ENCODE measurements at places on chromosomes 12 and 14. TPM values are rescaled to one million over a fixed set of nuclear protein-coding genes. Genes with fewer than 3 reads are reported as not detected.

GRCh38 chr14:106185837-106186233 is 659.5 kb downstream of the TMEM121 start:
- DNase-seq: no peak

DNA sequence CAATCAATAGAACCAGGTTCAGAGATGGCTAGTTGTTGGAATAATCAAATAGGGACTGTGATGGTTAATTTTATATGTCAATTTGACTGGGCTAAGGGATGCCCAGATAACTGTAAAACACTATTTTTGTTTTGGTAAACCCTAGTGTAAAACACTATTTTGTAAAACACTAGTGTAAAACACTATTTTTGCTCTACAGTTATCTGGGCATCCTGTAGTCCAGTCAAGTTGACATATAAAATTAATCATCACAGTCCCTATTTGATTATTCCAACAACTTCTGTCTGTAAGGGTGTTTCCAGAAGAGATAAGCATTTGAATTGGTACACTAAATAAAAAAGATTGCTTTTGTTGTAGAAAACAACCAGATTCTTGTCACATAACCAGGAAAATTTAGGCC is 15.6 kb upstream of the EML5 start:
- no peak for DNase-seq

DNA sequence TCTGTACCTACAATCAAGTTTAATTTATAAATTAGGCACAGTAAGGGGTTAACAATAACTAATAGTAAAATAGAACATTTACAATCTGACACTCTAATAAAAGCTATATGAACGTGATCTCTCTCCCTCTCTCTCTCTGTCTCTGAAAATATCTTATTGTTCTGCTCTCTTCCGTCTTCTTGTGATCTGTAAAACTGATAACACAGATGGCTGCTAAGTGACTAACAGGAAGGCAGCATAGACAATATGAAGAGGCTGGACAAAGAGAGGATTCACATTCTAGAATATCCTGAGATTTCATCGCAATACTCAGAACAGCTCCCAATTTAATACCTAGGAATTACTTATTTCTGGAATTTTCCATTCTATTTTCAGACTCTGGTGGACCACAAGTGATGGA is 827.2 kb downstream of the FLRT2 start:
- no peak for DNase-seq

GRCh38 chr12:62668782-62669181 is 202.2 kb downstream of the MON2 start:
- DNase-seq: no peak

DNA sequence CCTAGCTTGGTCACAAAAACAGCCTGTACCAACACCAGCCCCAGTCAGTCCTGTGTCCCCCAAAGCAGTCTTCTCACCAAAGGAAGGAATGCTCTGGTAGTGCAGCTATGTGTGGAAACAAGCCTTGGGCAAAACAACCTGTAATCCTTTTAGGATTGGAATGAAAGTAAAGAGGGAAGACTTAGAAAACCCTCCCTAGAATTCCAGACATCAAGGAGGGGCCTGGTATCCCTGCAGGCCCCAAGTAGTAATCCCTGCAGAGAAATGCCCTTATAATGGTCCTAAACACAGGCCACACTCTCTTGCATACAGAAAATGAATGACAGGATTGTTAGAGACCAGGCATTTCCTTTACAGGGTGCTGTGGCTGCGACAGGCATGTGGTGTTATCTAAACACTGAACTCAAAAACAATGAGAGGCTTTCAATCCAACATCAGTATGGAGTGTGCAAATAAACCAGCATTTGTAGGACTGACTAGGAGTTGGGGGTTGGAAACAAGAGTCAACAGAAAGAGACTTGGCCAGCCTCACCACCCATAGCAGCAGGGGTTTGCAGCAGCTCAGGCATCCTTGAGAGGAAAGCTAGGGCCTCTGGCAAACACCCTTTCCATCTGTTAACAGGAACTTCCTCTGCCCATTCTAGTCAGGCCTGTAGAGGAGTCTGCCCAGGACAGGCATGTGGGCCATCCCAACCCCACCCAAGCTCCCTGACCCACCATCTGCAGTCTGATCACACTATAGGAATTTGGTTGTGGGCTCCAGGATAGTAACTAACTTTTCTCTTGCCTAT is 59.1 kb downstream of the DCAF5 start:
- no peak for DNase-seq

DNA sequence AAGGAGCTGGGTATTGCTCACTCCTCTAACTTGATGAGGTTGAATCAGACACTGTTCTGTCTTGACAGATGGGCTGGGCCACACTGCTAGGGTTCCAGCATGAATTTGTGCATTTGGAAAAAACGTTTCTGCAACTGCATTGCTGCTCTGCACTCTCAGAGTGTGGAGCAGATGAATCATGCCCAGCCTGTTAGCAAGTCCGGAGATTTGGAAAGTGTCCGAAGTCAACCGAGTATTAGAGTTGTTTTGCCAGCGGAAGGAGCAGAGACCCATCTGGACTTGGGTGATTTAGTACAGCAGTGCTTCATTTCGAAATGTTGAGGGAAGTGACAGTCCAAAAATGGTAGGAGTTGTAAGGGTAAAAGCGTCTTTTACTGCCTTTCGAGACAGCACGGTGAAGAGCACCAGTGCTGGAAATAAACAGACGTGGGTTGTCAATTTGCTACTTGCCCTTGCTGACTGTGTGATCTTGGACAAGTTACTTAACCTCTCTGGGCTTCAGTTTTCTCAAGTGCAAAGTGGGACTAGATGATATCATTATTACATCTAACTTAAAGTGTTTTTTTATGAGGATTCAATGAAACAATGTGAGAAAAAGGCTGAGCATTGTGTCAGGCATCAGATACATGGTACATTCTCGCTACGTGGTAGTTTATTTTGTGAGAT is 139.5 kb downstream of the CHST11 start:
- peak; percentile 46 for DNase-seq

- DNase-seq: no peak
Observed at GRCh38 chr12:104280111-104280510, 23.4 kb upstream of the EID3 start.

- peak; percentile 50 for DNase-seq
Observed at GRCh38 chr12:10673659-10674384, at the start of gene STYK1. TSS of gene STYK1 (minus strand) at chr12:10674052. CDS start at chr12:10634618, 39,434 bp downstream.

GRCh38 chr12:124401704-124402221 is 106.9 kb downstream of the RFLNA start:
- no peak for DNase-seq

- DNase-seq: peak; percentile 91
Observed at GRCh38 chr14:105045710-105046326, 19.4 kb downstream of the GPR132 start.

DNA sequence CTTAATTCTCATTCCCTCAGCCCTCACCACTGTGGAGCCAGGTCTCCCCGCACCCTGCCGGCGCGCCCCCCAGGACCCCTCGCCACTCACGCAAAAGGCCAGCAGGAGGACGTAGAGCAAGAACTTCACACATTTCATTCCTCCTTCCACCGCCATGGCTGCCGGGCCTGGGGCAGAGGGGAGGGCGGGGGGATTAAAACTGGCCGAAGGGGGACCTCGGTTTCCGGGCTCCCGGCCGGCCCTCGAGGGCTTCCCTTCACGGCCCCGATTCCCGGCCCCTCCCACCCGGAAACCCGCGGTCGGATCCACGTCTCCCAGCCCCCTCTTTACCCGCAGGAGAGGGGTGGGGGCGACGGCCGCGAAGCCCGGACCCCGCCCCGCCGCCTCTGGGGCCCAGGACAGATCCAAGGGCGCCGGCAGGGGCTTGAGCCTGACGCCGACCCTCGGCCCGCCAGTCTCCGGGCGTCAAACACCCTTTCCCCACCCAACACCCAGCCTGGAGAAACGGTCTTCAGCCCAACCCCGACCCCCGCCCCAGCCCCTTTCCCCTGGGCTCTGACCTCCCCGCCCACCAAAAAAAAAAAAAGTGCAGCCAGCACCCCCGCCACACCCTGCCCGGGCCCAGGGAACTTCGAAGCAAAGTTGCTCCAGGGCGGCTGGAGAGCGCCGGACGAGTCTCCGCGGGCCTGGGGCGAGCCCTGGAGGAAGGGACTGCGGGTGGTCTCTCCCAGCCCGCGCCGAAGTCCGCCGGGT is 447 bp downstream of the CD63 start:
- DNase-seq: peak; percentile 85

DNA sequence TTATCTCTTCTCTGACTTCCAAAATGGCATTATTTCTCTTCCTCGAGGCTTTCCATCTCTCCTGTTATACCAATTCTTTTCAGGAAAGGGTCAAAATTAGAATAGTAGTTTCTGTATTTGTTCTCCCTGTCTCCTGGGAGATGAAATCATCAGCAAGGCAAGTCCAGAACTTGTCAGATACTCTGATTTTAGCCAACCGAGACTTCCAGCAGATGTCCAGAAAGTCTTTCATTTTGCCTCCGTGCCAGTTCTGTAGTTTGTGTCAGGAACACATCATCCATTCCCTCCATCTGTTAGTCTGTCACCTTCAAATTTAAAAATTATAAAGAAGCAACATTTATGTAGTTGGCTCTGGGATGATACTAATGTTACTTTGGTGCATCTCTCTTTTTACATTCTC is 275.7 kb downstream of the CCDC59 start:
- DNase-seq: no peak

GRCh38 chr12:26726956-26727355 is 106.0 kb downstream of the ITPR2 start:
- DNase-seq: no peak

GRCh38 chr12:28704477-28705169 is 444.5 kb upstream of the FAR2 start:
- no peak for DNase-seq

GRCh38 chr14:49966971-49967630 is 74.2 kb downstream of the ARF6 start:
- DNase-seq: no peak

DNA sequence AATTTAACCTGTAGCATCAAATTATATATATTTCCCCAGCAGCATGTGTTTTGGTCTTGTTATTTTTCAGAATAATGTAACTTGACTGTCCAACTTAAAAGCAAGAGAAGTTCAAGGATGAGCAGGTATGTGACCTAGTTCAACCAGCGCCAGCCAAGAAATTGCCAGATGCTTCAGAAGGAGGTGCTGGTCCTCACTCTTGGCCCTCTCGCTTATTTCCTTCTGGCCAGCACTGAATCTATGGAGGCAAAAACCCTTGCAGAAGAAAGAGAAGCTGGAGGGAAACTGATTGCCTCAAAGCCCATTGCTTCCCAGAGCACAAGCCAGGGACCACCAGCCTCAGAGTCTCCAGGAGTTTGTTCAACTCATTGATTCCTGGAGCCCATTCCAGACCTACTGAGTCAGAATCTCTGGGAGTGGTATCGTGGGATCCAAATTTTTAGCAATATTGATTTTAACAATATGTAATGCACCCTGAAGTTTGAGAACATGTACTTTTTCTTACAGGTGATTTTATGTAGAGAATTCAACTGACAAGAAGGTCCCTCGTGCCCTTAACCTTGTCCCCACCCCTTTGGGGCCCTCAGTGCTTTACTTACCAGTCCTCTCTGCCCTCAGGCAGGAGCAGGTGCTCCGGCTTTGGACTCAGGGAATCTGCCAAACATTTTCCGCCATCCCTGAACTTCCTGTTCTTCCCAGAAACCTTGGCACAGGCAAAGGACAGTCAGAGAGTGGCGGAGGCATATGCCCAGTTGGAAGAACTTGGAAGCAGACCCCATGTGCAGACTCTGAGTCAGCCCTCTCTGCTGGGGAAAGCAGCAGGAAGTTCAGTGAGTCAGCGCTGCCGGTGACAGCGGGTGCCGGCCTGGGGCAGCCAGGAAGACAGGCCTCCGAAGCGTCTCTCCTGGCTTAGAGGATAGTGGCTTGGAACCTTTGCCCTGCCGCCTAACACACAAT is 10.4 kb downstream of the BEST3 start:
- DNase-seq: peak; percentile 80

GRCh38 chr12:56431850-56432249 is 17.4 kb downstream of the TIMELESS start:
- DNase-seq: no peak

- DNase-seq: no peak
Observed at GRCh38 chr12:74530676-74531075, 7.0 kb upstream of the ATXN7L3B start.

GRCh38 chr14:54890788-54891187 is 11.8 kb downstream of the GCH1 start:
- DNase-seq: no peak

GRCh38 chr12:102379346-102380162 is 100.8 kb downstream of the IGF1 start:
- no peak for DNase-seq

GRCh38 chr12:94957006-94957405 is 46.5 kb downstream of the NDUFA12 start:
- no peak for DNase-seq

- no peak for DNase-seq
Observed at GRCh38 chr14:33880330-33880729, 70.5 kb downstream of the EGLN3 start.

DNA sequence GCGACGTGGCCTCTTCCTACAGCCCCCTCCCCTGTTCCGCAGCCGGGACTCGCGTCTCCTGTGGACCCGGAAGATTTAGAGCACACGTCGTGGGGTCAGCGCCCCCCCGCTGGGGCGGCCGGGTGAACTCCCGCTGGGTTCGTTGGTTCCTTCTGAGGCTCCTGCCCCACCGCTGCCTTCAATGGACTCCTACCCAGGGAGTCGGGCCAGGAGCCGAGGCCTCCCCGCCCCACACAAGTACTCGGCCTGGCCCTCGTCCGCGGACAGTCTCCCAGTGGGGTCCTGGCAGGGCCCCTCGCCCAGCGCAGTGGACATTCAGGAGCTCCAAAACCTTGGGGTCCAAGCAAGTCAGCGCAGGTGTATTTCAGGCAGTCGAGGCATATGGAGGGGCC is 1.2 kb downstream of the MMP17 start:
- DNase-seq: no peak

DNA sequence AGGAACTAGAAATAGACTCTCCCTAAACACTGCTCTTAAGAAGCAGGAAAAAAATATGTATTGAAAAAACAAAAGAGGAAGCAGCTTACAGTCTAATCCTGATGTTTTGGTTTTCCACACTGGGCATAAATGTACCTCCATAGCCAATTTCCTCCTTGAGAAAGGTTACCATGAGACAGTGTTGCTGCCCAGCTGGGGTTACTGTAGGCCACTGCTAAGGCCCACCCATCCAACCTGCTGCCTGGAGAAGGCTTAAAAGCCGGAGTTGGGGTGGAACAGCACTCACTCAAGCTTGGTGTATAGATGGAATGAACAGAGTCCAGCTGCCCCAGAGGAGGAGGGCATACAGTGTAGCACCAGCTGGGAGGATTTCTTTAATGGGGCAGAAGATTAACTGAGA is 41.1 kb downstream of the ERG28 start:
- DNase-seq: no peak

GRCh38 chr12:14871247-14871646 is 14.4 kb downstream of the MGP start:
- no peak for DNase-seq

GRCh38 chr12:107649661-107650061 is 35.9 kb upstream of the PWP1 start:
- DNase-seq: no peak

- no peak for DNase-seq
Observed at GRCh38 chr12:25186038-25186787, 8.7 kb downstream of the DNAI7 start.

GRCh38 chr12:14885718-14886221 is at the start of gene MGP:
TSS of gene MGP (minus strand) at chr12:14885854. CDS start at chr12:14885791, 63 bp downstream.
- DNase-seq: peak; percentile 63

OTX2 gene
- not detected for total RNA-seq

CTSG gene
- total RNA-seq: 5.3 TPM

PTGES3 gene
- total RNA-seq: 126 TPM

DTX1 gene
- 9.8 TPM for total RNA-seq

SMCO2 gene
- total RNA-seq: not detected

POTEG gene
- total RNA-seq: not detected

SYNDIG1L gene
- total RNA-seq: 0.24 TPM

OR6C75 gene
- not detected for total RNA-seq

SYCP3 gene
- total RNA-seq: not detected

GTF2A1 gene
- 17.7 TPM for total RNA-seq

RHEBL1 gene
- 0.24 TPM for total RNA-seq

AMDHD1 gene
- total RNA-seq: 0.82 TPM

ACVRL1 gene
- 65.2 TPM for total RNA-seq

All from left cardiac atrium (tissue), 4 donors.